ENCODE measurements at places on chromosomes 5 and 9.

DNA sequence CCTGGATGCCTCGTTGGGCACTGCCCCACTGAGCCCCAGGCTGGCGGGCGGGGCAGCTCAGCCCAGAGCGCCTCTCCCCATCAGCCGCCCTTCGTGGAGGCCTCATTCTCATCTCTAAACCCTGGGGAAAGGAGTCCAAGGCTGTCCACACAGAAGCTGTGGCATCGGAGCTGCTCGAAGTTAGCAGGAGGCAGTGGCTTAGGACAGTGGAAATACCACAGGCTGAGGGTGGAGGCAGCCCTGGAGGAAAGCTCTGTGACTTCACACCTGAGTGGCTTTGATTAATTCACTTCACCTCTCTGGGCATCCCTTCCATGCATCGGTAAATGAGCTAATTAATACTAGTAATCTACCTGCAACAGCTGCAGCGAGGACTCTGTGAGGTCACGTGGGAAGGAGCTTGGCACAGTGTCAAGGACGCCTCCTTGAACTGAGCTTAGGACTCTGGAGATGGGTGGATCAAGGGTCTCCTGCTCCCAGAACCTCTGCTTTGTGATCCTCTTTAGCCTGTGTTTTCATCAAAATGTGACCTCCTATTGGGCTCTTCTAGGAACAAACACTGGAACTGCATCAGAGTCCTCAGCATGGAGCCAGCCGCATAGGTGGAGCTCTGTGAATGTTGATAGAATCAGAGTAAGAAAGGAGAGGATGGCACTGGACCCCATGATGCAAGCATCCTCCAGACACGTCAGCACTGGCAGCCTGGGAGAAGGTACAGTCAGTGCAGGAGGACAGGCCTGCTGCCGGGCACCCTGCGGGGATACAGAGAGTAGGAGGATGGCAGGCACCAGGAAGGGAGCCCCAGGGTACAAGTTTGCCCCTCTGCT is 842 bp upstream of the ANGPTL2 start:
- no peak for DNase-seq

- no peak for DNase-seq
Observed at GRCh38 chr9:3810231-3810630, 284.4 kb upstream of the RFX3 start.

GRCh38 chr5:21709770-21710169 is 1143.4 kb downstream of the CDH12 start:
- DNase-seq: no peak

DNA sequence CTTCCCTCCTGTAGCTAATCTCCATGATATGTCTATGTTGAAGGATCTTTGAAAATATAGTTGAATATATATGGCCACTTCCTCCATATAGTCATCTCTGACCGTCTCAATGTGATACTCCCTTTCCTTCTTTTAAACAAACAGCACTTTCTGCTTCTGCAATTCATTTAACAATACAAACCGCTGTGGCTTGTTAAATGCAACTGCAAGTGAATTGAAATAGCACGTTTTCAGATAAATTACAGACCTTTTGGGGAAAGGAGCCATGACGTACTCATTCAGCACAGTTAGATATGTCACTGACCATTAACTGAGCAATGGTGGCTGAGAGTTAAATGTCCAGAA is 82.5 kb downstream of the FBXO38 start:
- DNase-seq: no peak

GRCh38 chr9:111969061-111969460 is 72.4 kb downstream of the UGCG start:
- no peak for DNase-seq

DNA sequence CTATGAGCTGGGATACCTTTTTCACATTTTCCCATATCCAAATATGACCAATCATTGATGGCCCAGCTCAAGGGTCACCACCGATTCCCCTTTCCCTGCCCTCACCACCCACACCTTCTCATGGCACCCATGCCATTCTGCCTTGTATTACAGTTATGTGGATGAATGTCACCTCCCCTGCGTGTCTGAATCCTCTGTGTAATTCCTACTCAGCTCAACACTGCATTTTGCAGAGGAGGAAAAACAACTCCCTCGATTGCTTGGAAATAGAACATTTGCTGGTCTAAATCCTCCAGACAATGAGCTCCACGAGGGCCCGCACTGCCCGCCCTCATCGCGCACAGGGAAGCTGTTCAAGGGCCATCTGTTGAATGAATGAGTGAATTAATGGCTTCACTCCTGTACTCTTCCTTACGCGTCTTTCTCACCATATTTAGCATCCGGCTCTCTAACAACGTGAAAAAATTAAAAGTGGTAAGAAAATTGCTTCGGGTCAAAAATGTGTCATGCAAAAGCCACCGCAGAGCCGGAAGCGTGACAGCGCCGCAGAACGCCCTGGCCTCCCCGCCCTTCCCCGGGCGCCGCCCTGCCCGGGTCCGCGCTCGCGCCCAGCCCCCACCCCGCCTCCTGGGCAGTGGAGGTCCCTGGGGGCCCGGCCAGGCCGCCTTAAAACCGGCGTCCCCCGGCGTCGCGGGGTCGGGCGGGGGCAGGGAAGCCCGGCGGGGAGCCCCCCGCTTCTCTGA is 704 bp downstream of the SUSD1 start:
- peak; percentile 83 for DNase-seq

DNA sequence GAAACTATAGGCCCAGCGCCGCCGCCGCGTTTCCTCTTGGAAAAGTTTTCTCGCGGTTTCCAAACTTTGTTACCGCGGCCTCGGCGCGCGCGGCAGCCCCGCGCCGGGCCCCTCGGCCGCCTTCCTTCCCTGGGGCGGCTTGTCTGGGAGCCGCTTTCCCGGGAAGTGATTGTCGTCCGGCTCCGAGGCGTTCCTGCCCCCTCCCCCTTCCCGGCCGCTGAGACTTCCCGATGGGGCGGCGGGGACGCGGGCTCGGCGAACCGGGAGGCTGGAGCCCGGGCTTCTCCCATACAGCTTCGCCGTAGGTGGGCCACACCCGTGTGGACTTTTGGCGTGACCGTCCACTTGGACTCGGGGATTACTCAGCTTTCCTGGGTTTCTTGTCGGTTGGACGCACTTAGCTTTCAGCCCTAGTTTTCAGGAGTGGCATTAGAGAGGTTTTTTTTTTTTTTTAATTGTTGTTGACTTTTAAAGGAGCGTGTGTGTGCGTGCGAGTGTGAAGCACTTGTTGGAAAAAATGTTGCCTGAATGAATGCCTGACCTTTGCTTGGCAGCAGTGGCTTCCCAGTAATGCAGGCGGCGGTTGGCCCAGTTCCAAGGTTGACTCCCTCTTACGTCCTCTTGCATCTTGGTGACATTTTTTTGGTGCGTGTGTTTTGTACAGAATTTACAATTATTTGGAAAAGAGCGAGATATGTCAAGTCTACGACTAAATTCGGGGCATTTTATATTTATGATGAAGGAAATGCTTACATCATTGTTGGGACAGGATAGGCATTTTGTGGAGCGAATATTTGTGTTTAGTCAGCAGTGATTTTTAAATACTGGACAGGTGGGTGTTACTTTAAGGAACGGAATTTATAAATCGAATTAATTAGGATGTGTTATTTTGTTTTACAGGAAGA is 821 bp downstream of the CTNNA1 start:
- peak; percentile 68 for DNase-seq

GRCh38 chr9:28951945-28952344 is 1378.7 kb upstream of the C9orf72 start:
- DNase-seq: no peak

DNA sequence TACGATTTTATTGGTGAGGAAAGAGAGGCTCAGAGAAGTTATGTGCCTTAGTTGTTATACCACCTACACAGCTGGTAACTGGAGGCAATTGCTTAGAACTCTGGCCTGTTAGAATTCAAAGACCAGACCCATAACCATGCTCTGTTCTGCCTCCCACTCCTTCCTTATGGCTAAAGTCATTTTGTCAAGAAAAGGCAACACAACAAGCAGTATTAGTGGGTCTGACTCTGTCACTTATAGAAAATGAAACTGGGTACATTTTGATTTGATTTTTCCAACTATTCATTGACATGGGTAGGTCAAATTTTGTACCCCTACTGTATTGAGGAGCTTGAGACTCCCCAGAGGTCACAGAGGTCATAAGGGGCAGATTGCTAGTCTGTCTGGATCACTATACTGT is 44.5 kb upstream of the NR3C1 start:
- no peak for DNase-seq

- no peak for DNase-seq
Observed at GRCh38 chr5:170104299-170104698, 1.4 kb upstream of the FOXI1 start.

- no peak for DNase-seq
Observed at GRCh38 chr5:102792705-102793104, 37.6 kb downstream of the PAM start.

DNA sequence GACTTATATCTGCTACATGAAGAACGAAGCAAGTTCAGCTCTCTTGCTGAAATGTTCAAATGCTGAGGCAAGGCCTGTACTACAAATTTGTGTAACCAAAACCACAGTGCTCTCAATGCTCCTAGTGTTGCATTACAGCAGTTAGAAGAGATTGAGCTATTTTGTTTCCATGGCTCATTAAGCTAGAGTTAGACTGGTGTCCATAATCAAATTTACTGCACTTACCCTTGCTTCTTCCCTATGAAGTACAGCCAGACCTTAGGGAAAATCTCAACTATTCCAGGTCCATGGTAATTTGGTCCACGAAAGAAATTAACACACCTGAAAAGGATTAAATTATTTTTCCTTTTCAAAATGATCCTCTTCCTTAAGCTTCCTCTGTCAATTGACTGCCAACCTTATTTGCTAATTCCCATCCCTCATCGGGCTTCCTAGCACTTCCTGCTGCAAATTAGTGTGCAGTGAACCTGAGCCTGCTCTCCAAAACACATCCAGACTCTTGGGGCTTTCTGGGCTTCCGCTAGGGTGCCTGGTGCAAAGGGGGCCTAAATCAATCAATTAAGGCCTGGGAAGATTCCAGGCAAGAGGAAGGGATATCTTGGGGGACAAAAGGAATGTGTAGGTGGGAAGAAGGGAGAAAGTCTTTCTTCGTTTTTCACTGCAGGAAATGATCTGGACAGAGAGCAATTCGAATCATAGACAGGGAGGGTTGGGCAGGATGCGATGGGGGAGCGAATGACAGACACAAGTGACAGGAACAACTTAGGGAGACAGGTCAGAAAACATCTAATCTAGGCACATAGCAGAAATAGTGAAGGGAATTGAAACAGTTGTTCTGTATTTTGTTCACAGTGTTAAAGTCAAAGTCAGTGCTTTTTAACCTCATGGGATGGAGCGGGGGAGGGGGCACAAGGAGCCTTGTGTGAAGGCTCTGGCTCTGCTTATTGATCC is 542.4 kb downstream of the RAB3C start:
- peak; percentile 37 for DNase-seq

- no peak for DNase-seq
Observed at GRCh38 chr9:113641100-113641885, 177.8 kb downstream of the RGS3 start.

DNA sequence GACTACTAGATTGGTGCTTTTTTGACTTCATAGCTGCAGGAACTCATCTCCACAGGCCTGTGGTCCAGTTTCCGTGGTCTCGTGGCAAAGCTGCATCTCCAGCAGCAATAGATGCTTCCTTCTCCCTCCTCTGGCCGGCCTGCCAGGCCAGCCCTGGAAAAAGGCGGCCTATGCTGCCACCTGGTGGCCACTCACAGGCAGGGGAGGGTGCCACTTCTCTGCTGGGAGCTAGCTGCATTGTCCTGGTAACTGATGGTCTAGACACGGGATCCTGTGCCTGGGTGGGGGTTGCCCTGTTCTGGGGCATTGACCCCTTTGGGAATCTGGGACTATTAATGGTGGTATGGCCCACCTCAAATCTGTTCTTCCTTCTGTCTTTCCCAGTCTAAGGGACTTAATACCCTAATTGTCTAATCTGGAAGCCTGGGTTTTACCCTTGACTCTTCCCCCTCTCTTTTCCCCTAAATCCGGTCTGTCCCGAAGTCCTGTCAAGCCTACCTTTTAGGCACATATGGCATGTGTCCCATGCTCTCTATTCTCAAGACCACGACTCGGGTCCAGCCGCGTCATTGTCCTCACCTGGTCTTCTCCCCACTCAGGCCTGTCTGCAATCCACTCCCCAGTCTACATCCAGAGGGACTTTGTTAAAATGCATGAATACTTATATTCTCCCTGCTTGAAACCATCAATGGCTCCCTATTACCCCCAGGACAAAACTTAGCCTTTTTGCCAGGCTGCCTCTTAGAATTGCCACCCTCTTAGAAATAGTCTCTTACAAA is 20.1 kb upstream of the PTGS1 start:
- DNase-seq: peak; percentile 86

DNA sequence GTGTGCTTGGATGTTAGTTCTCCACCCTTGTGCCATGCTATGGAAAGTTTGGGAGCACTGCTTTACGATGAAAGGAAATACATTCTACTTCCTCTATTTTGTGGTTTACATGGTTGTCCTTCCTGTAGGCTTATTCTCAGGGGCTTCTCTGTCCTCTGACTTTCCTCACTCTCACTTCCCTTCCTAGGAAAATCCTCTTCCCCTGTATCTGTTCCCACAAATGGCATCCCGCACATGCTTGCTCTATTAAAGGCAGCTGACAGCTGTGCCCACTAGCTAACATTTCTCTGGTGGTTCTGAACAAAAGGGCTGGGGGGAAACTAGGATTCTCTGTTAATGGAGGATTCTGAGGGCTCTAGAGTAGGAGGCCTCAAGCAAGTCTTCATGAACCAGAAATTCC is 52.4 kb downstream of the FAM170A start:
- DNase-seq: no peak

- no peak for DNase-seq
Observed at GRCh38 chr9:70427161-70427945, 12.9 kb upstream of the KLF9 start.
